Activated CD4-positive, alpha-beta T cell treated with anti-CD3 and anti-CD28 coated beads, Interleukin-2, Interleukin-6, amounts not matched to agents 100 ng/mL and 50 ng/mL, durations not matched to agents 16 hours and 8 hours (primary cell): ENCODE measurements at places on chromosomes 2 and 18.
A peak's percentile ranks its signal among the peaks of the same experiment; 100 is the strongest.

- DNase-seq, result no peak
These were observed 251.4 kb downstream of the GLI2 start for GRCh38 chr2:120986898-120987650.

DNA sequence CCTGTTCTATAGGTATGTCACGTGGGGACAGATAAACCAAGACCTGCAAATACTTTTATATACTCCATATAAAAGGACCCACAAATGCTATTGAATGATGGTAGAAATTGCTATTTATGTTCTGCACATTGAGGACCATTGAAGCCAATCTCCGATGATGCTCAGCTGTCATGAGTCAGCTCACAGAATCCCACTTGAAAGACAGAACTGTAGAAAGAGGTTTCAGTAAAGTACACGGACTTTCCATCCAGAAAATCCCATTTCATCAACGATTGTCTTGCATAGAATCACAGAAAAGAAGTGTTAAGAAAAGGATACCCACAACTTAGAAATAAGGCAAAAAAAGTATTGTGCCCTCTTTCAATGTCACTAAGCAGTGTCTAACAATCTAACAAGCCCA lies 169.0 kb upstream of the COPS8 start:
- DNase-seq, result no peak

GRCh38 chr2:40434731-40435271 lies 17.1 kb downstream of the SLC8A1 start:
- DNase-seq, result no peak

DNA sequence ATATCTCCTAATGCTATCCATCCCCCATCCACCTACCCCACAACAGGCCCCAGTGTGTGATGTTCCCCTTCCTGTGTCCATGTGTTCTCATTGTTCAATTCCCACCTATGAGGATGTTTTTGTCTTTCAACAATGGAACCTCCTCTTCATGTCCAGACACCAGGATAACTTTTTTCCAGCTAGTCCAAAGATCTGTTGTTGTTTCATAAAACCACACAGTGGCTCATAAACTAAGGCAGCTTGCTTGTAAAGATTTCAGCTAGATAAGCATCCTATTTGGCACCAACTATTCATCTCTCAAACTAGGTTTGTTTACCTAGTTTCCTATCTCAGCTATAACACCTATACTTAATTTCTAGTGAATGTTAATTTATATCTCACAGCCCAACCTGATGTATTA lies 937.7 kb downstream of the TRIB2 start:
- DNase-seq, result no peak

DNA sequence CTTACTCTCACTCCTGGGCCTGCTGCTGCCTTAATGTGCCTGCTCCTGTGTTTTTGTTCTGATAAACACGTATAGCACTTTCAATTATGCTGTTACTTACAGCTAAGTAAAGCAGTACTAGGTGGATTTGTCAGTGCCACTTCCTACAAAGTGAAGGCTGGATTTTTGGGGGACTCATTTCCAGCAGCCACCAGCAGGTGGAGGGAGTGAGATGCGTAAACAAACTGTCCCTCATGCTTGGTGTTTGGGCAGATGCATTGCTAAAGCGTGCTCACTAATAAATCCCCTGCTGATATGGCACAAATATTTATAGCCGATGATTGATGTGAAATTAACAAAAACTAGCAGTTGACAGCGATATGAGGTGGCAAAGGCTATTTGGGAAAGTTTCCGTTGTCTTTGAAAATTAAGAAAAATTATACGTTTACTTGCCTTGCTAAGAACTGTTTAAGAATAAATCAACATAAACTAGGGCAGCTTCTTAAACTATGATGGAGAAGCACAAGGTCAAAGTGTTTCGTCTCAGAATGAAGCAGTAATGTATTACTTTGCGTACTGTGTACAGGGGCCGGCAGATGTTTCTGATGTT lies 101.7 kb downstream of the AGAP1 start:
- DNase-seq, result peak; percentile 56

DNA sequence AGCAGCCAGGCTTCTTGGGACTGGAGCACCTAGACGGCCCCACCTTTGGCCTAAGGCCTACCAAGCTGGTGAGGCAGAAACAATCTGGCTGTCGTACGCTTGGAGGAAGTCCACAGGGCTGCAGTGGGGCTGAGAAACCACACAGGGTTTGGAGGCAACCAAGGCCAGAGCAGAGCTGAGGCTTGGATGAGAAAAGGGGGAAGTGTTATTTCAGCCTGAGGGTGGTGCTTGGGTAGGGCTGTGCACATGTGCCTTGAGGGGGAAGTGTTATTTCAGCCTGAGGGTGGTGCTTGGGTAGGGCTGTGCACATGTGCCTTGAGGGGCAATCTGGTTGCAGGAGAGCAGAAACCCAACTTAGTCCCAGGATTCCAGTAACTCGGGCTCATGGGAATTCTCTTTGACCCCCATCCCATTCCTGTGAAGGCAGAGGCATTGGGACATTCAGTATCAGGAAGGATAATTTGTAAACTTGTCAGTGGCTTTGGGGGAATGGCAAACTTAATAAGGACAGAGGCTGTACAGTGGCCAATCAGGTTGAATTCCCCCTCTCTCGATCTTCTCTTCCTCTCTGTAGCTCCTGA lies 971 bp upstream of the FBXO41 start:
- peak; percentile 32 for DNase-seq

DNA sequence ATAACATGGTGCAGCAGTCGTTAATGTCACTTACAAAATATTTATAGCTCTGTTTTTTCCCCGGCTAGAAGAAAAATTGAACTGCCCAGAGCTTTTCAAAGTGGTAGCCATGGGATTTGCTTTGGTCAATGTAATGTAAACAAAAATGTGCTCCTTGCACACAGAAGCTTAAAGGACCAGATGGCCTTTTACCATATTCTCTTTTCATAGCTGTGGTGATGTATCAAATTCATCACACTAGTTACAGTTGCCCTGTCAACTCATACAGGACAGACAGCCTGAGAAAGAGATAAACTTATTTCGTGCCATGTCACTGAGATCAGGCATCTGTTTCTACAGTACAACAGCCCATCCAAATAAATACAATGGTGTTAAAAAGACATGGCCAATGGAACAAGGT lies 368.1 kb upstream of the CDH19 start:
- no peak for DNase-seq

DNA sequence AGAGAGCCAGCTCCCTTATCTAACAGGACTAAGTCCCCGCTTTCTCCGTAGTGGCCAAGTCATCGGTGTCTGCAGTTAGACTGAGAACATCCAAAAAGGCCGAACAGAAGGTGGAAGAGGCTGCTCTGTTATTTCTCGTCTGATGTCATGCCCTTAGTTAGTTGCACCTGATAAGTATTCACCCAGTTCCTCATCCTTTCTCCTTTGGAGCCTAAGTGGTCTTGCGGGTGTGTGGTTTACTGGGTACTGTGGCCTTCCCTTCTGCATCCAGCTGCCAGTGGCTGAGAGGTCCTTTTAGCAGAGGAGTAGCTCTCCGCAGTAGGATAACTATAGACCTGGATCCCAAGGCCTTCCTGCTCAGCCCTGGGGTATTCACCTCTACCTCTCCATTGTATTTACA lies 211.6 kb downstream of the BCL2 start:
- no peak for DNase-seq

- DNase-seq, result no peak
These were observed 54.4 kb downstream of the LRPPRC start for GRCh38 chr2:43941359-43941758.

GRCh38 chr2:241844831-241845578 lies 13.7 kb downstream of the PDCD1 start:
- DNase-seq, result no peak

GRCh38 chr2:58098254-58099095 lies 51.9 kb downstream of the VRK2 start:
- DNase-seq, result no peak
